ENCODE measurements at places on chromosomes 1 and 21. TPM values are rescaled to one million over a fixed set of nuclear protein-coding genes. Genes with fewer than 3 reads are reported as not detected.

Gene UBE2J2
- total RNA-seq = 109 TPM

Gene SERINC2
- 1.2 TPM for total RNA-seq

Gene CYP4B1
- 0.69 TPM for total RNA-seq

GRCh38 chr1:116465845-116466685, 93.0 kb downstream of the ATP1A1 start:
- H3K36me3 ChIP-seq = no peaks in the 10 kb centered on the region
- DNase-seq = no peak
- H3K4me3 ChIP-seq = no peak overlapping the region
- H3K27ac ChIP-seq = no peak overlapping the region
